ENCODE measurements at places on chromosomes 4 and X.

GRCh38 chr4:144634978-144635747 lies 10.8 kb upstream of the HHIP start:
- no peak for DNase-seq

DNA sequence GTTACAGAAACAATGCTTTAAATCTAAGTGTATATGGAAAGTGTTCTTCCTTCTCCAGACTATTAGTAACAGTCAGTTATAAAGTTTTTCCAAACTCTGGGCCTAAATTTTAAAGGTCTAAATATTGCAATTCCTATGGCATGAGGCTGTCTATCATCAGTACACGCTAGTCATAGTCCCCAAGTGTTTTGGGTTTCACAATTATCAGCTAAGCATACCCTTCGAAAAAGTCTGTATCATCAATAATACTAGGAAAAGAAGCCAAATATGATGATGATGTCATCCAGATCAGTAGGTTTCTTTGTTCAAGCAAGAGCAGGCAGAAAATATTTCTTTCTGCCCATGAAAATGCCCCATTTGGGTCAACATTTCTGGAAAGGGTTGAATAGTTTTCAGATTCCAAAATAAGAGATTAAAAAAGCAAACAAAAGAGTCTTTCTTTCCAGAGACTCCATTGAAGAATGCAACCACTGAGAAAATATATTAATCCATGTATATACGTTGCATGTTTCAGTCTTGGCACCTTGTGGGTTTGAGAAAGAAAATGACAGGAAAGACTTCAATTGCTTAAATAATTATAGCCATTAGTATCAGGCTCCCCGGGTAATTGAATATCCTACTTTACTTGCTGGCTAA lies 173.8 kb downstream of the CAMK2D start:
- DNase-seq, result no peak

DNA sequence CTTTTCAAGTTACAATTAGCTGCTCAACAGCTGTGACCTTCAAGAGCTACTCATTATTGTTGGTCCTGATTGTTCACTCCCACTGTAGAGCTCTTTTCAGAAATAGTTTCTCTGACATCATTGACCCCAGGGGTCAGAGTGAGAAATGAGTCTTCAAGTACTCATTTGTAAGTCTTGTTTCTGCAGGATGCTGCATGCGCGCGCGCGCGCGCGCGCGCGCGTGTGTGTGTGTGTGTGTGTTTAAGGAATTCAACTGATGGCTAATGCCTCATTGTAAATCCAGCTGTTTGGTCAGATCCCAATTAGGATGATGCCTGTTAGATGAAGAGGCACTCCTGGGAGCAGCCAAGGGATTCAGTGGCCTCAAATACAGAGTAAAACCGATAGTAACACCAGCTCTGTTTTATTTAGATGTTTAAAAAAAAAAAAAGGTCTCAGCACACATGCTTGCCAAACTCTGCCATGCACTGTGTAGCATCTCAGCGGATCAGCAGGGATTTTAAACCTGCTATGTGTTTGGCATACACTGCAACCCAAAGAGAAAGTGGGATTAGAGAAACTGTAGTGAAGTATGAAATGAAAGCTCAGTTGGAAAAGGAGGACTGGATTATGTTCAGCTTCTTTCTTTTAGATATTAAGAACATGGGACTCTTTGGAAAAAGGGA lies 332.3 kb downstream of the ADGRL3 start:
- DNase-seq, result no peak

DNA sequence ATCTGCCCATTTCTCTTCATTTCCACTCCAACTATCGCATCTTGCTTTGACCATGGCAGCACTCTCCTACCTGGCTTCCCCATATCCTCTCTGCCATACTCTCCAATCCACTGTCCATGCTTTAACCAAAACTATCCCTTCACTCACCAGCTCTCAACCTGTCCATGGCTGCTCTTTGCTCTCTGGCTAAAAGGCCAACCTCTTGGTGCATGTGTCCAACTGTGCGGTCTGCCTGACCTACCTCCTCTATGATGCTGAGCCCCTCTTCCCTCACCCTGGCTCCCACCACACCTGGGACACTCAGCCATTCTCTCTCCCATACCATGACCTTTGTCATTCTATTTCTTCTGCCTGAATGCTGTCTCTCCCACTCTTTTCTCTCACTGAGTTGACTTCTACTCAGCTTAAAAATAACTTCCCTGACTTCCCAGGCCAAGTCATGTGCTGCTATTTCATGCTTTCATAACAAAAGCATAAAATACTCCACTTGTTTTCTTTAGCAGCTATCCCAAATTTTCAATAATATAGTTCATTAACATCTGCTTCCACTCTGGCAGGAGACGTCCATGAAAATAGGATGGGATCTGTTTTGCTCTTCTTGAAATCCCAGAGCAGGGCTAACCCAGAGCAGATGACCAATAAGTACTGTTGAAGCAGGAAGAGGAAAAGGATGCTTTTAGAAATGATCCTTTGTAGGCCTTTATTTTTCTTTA lies 29.8 kb upstream of the KLF3 start:
- no peak for DNase-seq

- DNase-seq, result no peak
These were observed 45.2 kb upstream of the DCLK2 start for GRCh38 chr4:150033081-150033480.

DNA sequence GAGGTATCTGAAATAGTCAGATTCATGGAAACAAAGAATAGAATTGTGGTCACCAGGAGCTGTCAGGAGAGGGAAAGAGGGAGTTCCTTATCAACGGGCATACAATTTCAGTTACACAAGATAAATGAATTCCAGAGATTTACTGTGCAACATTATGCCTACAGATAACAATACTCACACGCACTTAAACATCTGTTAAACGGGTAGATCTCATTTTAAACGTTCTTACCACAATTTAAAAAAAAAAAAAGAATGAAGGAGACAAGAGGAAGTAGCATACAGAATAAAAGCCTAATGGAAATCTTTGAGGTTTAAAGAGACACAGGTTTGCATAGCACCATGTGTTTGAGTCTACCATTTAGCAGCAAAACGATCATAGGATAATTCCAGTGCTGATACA lies 298.0 kb downstream of the DKK2 start:
- no peak for DNase-seq

GRCh38 chrX:115357326-115358120 lies 68.0 kb downstream of the LUZP4 start:
- DNase-seq, result no peak

DNA sequence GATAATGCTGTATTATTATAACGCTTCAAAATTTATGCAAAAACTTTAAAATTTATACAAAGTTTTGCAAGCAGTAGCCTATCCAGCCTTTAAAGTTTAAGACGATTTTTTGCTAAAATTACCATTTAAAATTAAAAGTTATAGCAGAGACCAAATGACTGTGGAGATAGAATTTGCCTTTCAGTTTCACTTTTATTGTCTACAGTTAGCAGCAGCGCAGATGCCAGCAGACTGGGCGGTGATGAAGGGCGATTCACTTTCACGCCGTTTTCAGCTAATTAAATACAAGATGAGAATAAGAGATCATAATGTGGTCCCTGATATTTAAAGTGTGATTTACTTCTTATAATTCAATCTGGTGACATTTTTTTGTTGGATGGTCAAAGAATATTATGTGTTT lies 1381.5 kb upstream of the ADGRL3 start:
- no peak for DNase-seq

GRCh38 chrX:150257353-150258175 lies 105.6 kb upstream of the MAMLD1 start:
- no peak for DNase-seq

DNA sequence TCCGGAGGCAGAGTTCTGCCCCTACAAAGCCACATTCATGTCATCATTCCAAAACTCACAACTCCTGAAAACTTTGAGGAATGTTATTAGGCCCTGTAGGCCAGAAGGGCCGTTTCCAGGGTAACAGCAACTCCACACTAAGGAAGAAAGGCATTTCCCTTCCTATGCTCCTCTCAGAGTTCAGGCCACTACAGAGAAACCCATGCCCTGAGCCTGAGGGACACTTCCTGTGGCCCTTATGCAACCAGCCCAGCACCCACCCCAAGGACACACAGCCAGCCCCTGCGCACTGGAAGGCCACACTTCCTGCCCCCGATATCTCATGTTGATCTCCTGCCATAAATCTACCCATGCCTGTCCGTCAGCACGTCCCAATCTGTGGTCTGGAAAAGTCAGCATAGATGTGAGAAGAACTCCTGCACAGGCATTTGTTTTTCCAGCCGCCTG lies 289.3 kb downstream of the BCOR start:
- no peak for DNase-seq

DNA sequence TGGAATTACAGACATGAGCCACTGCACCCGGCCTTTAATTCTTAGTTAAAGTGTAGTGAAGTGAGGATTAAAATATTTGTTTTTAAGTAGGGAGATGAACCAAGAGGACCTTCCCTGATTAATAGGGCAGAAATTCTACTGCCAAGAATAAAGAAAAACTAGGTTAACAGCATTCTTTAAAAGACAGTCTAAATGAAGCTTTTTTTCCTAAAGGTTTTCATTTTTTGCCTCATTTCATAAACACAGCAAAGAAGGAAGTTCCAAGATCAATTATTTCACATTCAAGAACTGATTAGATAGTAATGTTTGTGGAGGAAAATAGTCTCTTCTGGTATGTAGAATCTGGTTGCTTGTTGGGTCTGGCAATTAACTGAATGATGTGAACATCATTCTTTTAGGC lies 112.1 kb upstream of the ARSJ start:
- no peak for DNase-seq

- no peak for DNase-seq
These were observed 38.2 kb downstream of the HPGDS start for GRCh38 chr4:94304365-94304971.

GRCh38 chr4:2938906-2939305 lies 24.3 kb downstream of the NOP14 start:
- DNase-seq, result no peak

DNA sequence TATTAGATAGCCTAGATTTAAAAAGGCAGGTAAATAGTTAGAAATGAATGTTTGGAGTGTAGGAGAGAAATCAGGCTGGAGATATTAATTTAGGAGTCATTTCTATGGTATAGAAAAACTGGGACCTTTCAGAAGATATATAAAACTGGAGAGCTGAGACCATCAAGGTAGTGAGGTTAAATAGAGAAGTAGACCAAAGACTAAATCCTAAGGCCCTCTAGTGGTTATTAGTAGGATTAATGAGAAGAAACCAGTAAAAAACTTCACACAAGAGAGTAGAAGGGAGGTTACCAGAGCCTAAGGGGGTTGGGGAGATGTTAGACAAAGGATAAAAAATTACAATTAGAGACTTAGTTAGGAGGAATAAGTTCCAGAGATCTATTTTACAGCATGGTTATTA lies 351.0 kb upstream of the SPANXN1 start:
- DNase-seq, result no peak

DNA sequence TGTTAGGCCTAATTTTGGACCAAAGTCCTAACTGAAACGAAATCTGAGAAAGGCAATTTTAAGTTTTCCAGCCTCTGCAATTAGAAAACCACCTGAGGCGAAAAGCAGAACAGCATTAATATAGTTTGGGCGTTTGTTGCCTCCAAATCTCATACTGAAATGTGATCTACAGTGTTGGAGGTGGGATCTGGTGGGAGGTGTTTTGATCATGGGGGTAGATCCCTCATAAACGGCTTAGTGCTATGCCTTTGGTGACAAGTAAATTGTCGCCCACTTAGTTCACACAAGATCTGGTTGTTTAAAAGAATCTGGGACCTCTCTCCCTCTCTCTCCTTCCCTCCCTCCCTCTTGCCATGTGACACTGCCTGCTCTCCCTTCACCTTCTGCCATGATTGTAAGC lies 5.7 kb downstream of the FAM241A start:
- DNase-seq, result no peak

DNA sequence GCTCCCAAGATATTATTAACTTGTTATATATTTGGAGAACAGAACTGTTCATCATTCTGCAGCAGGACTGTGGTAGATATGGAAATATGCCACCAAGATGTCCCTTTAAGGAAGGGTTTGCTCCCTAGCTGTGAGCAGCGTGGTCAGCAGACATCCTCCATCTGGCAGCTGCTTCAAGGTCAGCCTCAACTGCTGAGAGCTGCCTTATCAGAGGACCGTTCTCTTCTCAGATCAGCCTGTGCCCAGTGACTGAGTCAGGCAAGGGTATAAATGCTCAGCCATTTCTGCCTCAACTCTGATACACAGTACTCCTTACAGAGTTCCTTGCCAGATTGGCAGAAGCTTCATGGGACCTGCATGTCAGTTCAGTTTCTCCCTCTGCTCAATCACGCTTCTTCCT lies 63.4 kb upstream of the MAGEB2 start:
- no peak for DNase-seq

DNA sequence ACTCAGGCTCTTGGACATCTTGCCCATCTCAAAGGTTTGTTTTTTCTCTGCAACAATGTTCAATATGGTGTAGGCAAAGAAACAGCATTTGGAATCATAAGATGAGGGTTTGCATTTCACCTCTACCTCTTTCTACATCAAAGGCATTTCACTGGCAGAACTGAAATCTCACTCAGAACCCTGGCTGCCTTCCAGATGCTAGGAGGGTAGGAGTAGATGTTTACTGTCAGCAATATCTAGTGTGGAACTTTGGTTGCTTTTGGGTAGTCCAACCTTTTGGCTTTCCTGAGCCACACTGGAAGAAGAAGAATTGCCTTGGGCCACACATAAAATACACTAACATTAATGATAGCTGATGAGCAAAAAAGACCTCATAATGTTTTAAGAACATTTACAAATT lies 297.0 kb upstream of the KLF3 start:
- DNase-seq, result no peak

DNA sequence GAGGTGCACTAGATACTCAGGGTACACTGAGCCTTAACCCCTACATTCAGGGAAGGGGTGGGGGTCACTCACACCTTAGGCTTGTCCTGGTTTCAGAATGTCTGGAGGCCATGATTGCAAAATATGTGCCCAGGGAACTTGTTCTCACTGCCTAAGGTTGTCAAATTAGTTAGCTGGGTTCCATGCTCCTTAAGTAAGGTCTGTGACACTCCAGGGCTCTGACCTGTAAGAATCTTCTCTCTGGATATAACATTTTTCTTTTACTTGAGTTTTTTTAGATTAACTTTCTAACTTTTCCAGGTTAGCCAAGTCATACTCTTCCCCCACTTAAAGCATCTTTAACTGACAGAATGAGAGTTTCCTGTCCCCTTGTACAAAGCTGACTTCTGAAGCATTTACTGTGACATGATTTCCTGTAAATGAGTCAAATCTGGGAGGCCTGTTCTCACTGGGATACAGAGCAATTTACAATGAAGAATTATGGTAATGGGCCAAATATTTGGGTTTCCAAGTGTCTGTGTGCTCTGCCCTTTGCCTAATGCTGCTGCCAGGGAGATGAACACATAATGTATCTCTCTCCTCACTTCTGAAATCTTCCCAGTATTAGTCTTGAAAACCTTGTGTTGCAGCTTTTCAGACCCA lies 101.7 kb downstream of the GATB start:
- no peak for DNase-seq

DNA sequence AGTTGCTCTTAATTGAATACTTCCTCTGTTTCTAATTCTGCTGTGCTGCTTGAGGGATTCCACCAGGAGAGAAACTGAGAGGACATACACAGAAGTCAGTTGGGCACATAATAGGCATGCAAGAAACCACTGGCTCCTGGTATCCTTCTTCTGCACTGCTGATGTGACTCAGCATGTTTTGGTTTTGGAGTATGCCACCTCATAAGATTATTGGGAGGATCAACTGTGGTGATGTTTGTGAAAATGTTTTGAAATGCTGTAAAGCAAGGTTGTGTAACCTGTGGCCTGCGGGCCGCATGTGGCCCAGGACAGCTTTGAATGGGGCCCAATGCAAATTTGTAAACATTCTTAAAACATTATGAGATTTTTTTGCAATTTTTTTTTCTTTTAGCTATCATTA lies 119.6 kb downstream of the GATB start:
- no peak for DNase-seq

- DNase-seq, result no peak
These were observed 9.6 kb downstream of the XIAP start for GRCh38 chrX:123869488-123869887.

- no peak for DNase-seq
These were observed 20.0 kb upstream of the BCOR start for GRCh38 chrX:40117715-40118285.

Data from effector CD8-positive, alpha-beta T cell (primary cell).